Foreskin melanocyte (primary cell): ENCODE measurements at places on chromosomes 4 and X.

DNA sequence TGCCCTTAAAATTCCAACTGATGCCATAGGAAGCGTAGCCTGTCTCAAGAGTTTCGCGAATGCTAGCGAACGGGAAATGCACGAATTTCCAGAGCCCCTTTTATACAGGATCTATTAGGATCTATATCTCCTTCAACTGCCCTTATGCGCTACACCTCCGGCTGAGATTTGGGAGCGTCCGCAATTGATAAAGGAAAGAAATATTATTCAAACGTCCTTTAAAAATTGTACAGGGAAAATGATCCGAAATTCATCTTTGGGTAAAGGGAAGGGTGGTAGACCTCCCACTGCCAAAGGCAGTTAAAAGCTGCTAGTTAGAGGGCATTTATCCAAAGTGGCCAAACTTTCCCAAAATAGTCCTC lies 609 bp downstream of the NR3C2 start:
- DNase-seq, result no peak

DNA sequence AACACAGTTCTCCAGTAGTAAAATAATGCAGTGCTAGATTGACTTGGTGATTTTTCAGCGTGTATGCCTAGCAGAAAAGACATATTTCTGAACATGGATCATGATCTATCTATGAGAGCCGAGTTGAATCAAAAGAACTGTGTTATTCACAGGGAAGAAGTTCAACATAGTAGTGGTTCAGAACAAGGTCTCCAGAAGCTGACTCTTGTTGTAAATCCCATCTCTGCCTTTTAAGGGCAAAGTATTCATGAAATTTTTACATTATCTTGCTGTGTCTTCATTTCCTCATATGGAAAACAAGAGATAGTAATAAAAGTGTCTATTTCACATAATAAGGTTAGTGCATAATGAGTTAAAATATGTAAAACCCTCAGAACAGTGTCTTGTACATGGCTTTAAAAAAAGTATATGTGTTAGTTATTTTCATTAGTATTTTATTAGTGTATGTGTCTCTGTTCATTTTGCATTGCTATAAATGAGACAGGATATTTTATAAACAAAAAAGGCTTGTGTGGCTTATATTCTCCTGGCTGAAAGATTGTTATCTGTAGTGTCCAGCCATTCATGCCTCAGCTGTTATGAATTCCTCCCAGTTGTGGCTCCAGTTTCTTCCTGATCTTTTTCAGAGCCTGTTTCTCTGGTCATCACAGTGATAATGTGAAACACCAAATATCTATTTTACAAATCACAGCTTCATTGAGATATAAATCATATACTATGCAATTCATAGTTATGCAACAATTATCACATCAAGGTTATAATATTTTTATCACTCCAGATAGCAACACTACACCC lies 1351.2 kb downstream of the STIM2 start:
- no peak for DNase-seq

DNA sequence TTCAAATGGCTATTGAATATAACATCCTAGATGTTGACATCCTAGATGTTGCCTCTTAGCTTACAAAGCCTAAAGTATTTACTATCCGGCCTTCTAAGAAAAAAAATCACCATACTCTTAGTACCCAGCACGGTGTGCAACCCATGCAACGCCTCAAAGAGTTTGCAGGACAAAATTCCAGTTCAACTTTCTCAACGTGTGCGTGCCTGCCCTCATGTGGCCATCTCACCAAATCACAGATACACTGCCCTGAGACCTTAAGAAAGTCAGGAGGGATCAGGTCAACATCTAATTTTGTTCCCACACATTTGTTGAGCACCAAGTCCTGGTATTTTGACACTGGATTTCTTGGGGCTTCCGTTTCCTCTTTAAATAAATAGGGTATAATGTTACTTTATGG lies 68.3 kb downstream of the CRMP1 start:
- peak; percentile 18 for DNase-seq

- DNase-seq, result no peak
Observed at GRCh38 chr4:3432381-3432790, 9.4 kb upstream of the HGFAC start.
